Erythroblast (primary cell): ENCODE measurements at places on chromosomes 3 and 15.

DNA sequence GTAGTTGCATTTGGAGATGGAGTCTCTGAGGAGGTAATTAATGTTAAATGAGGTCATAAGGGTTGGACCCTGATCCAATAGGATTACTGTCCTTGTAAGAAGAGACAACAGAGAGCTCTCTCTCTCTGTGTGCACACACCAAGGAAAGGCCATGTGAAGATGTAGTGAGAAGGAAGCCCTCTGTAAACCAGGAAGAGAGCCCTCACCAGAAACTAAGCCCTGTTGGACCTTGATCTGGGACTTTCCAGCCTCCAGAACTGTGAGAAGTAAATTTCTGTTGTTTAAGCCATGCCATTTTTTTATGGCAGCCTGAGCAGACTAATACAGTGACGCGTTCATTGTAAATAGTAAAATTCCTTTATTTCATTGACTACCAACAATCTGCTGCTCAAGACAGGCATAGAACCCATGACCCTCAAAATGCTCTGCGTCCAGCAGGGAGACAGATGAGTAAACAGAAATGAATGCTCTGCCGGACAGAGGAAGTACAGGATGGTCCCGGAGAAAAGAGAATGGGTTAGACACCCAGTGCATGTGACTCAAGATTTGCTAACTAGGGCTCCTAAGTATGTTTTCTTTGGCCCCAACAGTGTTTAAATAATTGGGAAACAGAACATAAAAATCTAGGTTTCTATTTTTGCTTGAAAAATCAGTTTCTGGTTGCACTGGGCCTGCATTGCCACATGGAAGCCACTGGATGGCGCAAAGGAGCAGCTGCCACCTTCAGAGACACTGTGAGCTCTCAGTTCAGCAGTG is 37.9 kb upstream of the TNFAIP8L3 start:
- peak; percentile 12 for DNase-seq

DNA sequence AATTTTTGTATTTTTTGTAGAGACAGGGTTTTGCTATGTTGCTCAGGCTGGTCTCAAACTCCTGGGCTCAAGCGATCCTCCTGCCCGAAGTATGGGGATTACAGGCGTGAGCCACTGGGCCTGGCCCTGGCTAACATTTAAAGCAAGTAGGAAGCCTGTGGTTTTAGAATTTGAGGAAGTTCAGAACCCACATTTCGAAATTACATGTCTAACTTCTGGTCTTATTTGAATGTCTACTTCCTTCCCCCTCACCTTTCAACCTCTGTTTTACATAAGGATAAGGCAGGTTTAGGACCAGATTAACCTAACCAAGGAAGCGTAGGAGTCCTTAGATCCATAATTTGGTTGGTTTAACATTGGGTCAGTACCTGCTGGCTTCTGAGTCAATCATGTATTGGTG is 120.5 kb upstream of the PROK2 start:
- no peak for DNase-seq

- DNase-seq, result no peak
These were observed 39.2 kb upstream of the GOLIM4 start for GRCh38 chr3:168134931-168135330.

DNA sequence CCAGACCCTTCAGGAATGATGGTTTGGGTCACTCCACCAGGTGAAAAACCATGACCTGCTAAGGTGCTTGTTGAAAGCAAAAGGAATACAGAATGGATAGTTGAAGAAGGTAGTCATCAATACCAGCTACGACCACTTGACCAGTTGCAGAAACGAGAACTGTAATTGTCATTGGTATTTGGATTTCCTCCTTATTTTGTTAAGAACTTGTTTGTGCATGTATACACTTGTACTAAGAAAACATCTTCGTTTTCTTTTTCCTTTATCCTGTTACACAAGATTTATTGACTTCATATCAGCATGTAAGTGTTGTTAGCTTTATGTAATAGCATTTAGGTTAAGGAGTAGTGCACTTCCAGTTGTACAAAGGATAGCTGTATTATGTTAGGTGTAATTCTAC is 261.8 kb downstream of the MCTP2 start:
- no peak for DNase-seq

GRCh38 chr3:64214381-64215018 is 10.8 kb downstream of the PRICKLE2 start:
- no peak for DNase-seq

GRCh38 chr3:70832089-70832833 is 519.8 kb upstream of the MDFIC2 start:
- no peak for DNase-seq

GRCh38 chr3:24272875-24273274 is 221.8 kb downstream of the THRB start:
- DNase-seq, result no peak

GRCh38 chr15:38012894-38013293 is 78.5 kb downstream of the TMCO5A start:
- DNase-seq, result no peak

DNA sequence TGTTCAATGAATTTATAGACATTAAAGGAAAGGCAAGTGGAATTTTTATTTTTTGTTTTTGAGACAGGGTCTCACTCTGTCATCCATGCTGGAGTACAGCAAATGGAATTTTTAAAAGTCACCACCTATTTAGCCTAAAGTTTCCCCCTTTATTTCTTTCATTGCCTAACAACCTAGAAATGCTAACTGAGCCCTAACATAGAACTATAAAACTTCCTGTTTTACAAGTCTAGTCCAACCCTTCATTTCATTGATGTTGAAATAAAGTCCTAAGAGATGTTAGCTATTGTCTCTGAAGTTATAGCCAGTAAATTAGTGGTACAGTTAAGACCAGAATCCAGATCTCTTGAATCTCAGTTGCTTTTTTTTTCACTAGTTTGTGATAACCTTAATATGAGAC is 39.0 kb downstream of the MAPK6 start:
- no peak for DNase-seq

GRCh38 chr3:17412950-17413530 is 329.4 kb downstream of the TBC1D5 start:
- DNase-seq, result peak; percentile 79

GRCh38 chr3:140167600-140168281 is 232.8 kb downstream of the CLSTN2 start:
- no peak for DNase-seq

GRCh38 chr15:58146749-58147148 is 8.6 kb downstream of the AQP9 start:
- no peak for DNase-seq

GRCh38 chr15:85094685-85095084 is 113.0 kb downstream of the PDE8A start:
- DNase-seq, result no peak

- DNase-seq, result no peak
These were observed 234.7 kb downstream of the NFKBIZ start for GRCh38 chr3:102084006-102084405.

- DNase-seq, result no peak
These were observed 92.9 kb downstream of the LRRC3B start for GRCh38 chr3:26715431-26715830.

DNA sequence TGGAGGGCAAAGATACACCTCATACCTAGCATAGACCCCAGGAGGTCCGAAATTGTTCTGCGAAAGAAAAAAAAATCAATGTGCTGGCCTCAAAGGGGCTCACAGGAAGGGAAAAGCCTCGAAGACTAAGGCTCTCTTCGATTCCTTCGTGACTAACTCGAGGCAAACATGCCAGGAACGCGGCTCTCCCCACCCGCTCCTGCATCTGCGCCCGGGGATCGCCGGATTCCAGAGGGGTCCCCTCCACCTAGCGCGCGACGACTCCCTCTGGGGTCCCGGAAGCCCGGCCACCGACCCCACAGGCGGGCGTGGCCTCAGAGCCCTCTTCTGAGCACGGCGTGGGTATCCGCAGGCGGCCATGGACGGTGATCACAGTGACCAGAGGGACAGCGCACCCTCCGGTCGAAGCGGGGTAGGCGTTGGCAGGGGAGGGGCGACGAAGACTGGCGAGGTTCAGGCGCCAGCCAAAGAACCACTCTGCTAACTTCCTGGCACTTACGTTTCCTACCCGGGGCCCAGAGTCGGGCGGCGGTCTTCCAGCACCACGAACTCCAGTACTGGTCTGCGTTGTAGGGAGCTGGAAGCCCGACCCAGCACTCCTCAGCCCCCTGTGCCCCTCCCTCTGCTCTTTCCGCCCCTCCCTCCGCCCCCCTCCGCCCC is 515 bp upstream of the EIF3J start:
- peak; percentile 95 for DNase-seq

DNA sequence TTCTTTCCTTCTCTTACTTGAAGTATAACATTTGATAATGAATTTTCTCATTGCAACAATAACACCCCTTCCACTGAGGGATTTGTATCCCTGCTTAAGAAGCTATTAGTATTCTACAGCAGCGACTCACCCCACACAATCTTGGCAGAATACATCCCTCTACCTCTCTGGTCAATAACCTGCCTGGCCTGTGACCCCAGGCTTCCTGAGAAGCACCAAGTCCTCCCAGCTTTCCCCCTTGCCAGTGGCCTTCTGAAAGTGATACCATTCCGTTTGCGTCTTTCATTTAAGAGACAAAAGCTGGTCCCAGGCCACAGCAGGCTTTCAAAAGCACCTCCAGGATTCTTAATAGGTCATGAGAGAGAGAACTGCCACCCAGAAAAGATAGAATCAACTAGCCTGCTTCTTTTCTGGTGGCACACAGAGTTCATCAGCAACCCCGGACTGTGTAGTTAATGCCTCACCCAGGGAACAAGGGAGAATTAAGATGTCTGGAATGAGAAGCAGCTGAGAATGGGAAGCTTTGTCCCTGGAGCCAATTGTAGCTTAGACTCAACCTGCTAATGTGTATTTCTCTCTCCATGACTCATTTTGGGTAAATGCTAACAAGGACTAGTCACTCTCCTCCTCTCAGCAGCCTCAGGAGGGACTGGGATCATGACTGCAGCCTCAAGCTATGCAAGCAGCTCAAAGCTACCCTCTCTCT is 101.0 kb upstream of the CPNE4 start:
- no peak for DNase-seq

- DNase-seq, result no peak
These were observed 145.9 kb downstream of the RORA start for GRCh38 chr15:61083081-61083787.

- DNase-seq, result no peak
These were observed 62.7 kb downstream of the NR2F2 start for GRCh38 chr15:96393209-96393513.

DNA sequence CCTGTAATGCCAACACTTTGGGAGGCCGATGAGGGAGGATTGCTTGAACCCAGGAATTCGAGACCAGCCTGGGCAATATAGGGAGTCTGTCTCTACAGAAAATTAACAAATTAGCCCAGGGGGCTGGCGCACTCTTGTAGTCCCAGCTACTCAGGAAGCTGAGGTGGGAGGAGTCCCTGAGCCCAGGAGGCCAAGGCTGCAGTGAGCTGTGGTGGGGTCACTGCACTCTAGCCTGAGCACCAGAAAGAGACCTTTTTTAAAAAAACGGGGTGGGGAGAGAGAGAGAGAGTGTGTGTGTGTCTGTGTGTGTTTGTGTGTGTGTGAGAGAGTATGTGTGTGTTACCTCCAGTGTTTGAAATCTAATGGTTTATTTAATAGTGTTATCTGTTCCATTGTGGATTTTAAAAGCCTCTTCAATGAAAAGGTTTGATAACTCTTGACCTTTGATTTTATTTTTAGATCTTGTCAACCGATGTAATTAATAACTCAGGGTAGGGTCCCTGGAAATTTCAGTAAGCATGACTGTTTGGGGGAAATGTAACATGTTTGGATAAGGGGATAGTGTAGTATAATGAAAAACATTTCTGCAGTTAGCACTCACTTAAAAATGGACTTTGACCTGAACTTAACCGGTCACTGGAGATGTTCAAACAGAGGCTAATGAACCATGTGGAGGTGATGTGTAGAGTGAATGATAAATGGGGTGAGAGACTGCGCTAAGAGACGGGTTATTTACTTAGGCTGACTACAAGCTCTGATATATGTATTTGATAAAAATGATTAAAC is 29.7 kb downstream of the LRCH3 start:
- DNase-seq, result no peak
